AG08396 (cell line): ENCODE measurements at places on chromosomes 2 and 18.

GRCh38 chr2:39218391-39218790 is 25.4 kb downstream of the CDKL4 start:
- DNase-seq, result no peak

DNA sequence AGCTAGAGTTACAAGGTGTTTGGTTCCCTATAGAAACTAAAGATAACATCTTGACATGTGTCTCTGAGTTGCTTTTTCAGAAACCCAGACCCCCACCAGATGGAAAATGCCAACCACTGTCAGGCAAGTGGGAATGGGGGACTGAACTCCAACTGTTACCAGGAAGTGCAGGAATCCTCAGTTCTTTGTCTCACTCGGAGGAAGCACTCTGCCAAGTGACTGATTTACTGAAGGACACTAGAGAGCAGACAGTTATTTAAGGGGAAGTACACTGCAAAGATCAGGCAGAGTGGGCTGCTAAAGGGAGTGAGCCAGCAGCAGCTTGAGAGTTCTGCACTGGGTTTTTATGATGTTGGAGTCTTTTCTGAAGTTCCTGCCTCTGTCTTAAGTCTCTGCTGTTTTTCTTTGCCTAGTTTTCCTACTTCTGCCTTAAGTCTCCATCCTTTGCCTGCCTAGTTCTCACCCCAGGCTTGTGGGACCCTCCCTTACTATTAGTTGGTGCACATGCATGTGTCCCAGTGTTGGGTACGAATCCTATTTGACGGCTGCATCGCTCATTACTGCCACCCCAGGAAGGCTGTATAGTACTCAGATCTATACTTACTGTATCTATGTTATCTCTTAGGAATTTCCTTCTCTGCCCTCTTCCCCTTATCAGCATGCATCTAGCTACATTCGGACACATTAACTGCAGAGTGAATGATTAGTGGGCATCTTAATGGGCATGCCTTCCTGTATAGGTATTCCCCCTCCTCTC is 97.1 kb downstream of the TEX51 start:
- no peak for DNase-seq

DNA sequence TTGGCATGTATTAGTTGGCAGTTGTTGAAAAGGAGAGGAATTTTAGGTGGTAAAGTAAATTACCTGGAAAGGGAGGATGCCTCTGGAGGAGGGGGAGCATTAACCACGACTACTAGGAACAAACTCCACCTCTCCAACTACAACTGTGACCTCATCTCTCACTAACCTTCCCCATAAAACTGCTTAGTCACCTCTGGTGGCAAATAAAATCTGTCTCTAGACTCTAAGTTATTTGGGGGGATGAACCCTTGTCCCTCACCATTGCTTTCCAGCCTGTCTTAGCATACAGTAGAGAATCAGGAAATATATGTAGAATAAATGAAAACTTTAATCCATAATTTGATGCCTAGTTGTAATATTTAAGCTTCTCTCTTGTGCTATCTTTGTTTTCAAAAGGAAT is 27.6 kb upstream of the MYO1B start:
- DNase-seq, result peak; percentile 18

DNA sequence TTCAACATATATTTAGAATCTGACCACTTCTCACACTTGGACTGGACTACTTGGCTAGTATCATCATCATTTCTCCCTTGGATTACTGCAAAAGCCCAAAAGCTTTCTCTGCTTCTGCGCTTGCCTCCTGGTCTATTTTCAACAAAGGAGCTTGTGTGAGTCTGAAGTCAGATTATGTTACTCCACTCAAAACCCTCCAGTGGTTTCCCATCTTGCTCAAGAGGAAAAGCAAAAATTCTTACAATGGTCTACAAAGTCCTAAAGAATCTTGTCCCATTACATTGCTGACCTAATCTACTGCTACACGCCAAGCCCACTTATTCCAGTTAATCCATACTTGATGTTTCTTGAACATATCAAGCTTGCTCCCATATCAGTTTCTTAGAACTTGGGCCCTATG is 9.6 kb downstream of the PREPL start:
- DNase-seq, result no peak

DNA sequence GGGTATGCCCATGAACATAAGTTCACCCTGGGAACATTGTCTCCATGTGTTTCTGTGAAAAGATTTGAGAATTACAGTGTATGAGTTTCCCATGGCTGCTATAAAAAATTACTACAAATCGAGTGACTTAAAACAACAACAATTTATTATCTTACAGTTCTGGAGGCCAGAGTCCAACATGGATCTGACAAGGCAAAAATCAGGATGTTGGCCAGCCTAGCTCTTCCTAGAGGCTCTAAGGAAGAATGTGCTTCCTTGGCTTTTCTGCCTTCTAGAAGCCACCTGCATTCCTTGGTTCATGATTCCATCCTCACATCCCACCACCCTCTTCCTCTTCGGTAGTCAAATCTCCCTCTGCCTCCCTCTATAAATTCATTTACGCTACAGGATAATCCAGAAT is 38.6 kb downstream of the FAM124B start:
- DNase-seq, result no peak

DNA sequence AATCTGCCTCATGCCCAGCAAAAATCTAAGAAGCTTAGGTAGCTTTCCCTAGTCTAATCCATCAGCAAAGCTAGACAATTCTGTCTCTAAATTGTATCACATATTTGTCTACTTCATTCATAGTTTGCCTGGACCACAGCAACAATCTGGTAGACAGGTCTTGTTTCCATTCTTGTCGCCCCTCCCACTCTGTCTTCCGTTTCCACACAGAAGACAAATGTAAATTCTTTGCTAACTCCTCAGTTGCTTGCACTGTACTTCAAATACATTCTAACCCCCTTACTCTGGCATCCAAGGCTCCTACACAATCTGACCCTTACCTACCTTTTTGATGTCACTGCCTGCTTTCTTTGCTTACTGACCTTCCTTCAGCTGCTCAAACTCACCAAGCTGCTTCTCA is 40.1 kb downstream of the THUMPD2 start:
- DNase-seq, result no peak

DNA sequence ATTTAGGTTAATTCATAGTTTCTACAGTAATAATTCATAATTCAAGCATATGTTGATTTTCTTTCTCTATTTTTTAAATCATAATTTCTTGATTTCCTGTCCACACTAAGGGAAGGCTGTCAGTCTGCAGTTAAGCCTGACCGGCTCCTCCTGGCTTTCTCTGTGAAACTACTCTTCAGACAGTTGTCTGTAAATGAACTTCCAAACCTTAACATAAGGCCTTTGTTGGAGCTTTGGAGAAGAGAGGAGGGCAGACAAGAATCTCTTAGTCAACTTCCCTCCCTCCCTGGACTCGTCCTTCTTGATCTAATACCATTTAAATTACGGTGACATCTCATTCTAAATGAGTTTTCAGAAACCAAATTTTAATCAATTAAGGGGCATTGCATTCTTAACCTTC is 404.1 kb upstream of the ST6GAL2 start:
- no peak for DNase-seq

DNA sequence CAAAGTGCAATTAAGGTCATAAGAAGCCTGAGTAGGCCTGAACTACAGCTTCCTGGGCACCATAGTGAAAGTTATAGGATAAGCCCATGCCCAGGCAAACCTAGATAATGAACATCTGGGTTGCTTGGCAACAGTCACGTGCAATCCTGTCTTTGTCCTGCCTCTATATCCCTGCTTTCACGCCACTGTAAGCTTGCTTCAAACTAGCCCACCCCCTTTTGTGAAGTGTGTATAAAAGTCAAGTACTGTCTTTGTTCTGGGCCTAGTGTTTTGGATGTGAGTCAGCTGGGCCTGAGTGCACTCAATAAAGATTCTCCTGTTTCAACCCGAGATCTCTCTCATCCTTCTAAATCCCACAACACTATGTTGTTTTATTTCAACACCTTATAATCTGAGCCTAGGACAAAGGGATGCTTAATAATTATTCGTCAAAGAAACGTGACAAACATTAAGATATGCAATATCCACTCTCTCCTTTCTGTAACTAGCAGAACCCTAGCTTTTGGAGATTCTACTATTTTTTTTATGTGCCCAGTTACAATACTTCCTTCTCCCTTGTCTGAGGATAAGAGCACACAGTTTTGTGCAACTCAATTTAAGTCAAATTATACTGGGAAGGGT is 927.8 kb downstream of the SUCLG1 start:
- no peak for DNase-seq

DNA sequence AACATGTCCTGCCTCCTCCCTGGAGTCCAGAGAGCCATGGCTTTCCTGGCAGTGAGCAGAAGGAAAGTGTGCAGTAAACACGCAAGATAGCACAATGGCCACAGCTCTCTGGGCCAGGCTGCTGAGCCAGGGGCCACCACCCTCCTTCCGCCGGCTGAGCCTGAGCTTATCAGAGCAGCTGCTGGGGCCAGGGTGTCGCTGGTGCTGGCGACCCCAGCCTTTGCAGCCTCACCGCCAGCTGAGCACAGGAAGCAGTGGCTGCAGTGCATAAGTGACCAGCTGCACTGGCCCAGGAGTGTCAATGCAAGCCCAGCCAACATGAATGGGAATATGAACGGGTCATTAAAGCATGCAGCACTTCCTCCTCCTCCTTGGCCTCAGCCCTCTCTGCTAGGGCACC is 172.0 kb downstream of the ZFP36L2 start:
- DNase-seq, result no peak

GRCh38 chr2:214503568-214503967 is 92.7 kb downstream of the VWC2L start:
- DNase-seq, result no peak

DNA sequence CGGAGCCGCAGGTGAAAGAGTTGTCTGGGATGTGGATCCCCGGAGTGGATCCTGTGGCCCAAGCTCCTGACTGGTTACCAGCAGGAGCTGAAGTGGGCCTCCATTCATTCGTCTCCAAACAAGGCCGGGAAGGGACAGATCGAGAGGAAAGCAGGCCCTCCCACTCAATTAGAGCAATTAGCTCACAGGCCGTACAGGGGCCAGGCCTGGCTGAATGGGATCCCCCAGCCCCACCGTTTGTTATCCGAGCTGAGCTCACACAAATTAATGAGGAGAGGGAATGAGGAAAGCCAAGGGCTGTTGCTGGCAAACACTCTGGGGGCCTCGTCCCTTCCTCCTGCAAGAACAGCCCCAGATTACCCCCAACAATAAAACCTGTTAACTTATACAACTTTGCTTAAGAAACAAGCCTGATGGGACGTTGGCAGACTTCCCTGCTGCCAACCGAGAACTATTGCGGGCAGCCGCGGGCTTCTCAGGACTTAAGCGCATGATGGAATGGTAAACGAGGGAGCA is 338.0 kb downstream of the BCL11A start:
- no peak for DNase-seq

GRCh38 chr2:121184248-121184862 is 100.6 kb downstream of the TFCP2L1 start:
- DNase-seq, result no peak

DNA sequence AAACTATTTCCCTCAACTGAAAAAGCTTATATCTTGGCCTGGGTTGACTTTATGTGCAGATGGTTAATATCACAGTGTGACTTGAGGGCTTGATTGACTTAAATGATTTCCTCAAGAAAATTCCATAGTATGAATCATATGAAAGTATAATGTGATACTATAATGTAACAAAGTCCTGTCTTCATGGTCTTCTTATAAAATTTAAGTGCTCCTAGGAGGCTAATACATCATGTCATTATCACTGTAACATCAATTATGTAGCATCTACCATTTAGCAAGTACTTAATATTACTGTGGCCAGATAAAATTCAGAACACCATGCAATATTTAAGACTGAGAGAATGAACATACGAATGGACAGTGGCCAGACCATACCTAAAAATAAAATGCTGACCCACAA is 276.1 kb downstream of the RIT2 start:
- no peak for DNase-seq

DNA sequence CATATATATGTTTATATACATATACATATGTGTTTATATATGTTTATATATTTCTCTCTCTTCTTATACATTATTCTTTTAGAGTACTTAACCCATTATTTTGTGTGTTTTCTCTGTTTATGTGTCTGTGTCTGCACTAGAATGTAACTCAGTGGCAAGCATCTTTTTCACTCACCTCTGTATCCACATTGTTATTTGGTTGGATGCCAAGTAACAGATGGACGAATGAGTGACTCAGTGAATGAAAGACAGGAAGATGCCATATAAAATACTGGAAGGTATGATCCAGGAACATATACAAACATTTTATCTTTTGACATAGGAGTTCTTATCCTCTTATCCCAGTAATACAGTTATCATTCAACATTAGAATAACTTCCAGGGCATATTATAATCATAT is 684.8 kb downstream of the RNF144A start:
- no peak for DNase-seq

GRCh38 chr2:216233281-216233995 is 124.3 kb downstream of the XRCC5 start:
- no peak for DNase-seq

GRCh38 chr18:28961669-28962228 is 784.8 kb upstream of the CDH2 start:
- peak; percentile 10 for DNase-seq

GRCh38 chr2:197453914-197454398 is 604 bp downstream of the COQ10B start:
- peak; percentile 83 for DNase-seq

DNA sequence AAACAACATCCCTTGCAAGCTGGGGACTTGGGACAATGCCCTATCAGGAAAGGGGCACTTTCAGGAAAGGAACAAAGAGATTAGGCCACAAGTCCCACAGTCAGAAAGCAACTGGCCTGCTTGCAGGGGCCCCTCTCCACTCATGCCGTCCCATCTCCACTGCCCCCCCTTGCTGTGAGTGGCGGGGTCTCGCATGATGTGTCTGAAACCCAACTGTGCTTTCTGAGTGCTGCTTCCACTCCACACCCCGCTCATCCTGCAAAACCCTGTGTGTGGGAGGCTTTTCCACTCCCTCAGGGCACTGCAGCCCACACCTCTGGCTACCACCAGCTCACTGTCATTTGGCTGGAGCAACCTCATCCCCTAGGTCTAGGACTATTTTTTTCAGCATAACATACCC is 7.9 kb downstream of the HS6ST1 start:
- DNase-seq, result no peak

DNA sequence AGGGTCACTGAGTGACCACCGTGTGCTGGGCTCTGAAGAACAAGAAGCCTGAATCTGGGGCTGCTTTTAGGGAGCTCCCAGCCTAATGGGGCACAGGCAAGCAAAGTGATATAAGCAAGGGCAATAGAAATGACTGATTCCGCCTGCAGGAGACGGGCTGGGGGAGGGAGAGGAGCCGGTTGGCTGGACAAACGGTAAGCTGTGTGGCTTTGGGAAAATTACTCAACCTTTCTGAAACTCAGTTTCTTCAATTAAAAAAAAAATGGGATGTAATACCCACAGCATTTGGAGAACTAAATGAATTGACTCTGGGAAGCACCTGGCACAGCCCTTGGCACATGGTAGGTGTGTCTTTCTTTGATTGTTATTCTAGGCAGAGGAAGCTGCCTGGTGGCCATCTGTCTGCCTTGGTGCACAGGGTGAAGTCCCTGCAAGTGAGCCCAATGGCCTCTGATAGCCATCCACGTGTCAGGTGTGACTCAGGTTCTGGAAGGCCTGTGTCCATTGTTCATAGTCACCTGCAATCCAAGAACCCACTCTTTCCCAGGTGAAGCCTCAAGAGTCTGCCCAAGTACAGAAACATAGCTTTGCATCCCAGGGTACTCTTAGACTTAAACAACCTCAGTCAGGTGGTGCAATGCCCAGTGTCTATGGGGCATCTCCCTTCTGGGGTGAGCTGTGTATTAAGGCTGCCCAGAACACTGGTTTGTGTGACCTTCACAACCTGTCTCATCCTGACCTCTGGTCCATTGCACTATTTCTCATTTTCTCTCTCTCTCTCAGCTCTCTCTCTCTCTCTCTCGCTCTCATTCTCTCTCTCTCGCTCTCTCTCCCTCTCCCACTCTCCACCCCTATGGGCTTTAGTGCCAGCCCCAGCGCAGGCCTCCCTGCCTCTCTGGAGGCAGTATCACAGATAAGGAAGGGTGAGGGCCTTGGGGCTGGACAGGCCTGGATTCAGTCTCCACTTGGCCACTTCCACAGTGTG is 30.0 kb upstream of the NTSR2 start:
- DNase-seq, result no peak
